Fibroblast of gingiva (primary cell): ENCODE measurements at places on chromosomes 11 and 22.

DNA sequence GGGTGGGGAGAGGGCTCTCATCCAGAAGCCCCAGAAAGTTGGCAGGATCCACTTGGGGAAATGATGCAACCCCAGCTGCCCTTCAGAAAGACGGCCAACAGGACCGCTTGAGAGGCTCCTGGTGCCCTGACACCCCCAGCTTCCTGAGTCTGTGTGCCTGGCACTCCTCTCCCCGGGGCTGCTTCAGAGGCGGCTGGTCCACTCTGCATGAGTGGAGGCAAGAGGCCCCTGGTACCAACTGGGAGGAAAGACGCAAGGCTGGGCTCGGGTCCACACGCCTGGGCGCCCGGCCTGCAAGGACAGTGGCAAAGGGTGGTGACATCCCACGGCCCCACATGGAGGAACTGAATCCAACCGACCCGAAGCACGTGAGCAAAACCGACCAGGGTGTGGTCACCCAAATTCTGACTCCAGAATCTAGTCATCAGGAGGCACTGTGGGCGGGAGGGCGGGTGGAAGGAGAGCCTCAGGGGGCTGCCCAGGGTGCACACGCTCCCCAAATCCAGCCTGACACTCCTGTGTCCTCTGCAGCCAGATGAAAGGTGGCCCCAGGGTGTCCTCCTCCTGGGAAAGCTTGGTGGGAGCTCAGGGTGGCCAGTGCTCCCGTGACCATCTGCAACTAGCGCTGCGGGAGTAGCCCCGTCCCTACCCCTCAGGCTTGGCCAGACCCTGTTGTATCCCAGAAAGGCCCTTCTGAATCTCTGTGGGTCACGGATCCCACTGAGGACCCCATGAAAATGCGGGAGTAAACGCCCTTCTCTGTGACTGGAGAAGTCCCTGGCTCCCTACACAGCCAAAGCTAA lies 3.7 kb downstream of the RNH1 start:
- peak; percentile 85 for DNase-seq

GRCh38 chr11:27397624-27398399 lies 34.8 kb upstream of the CCDC34 start:
- DNase-seq, result no peak

DNA sequence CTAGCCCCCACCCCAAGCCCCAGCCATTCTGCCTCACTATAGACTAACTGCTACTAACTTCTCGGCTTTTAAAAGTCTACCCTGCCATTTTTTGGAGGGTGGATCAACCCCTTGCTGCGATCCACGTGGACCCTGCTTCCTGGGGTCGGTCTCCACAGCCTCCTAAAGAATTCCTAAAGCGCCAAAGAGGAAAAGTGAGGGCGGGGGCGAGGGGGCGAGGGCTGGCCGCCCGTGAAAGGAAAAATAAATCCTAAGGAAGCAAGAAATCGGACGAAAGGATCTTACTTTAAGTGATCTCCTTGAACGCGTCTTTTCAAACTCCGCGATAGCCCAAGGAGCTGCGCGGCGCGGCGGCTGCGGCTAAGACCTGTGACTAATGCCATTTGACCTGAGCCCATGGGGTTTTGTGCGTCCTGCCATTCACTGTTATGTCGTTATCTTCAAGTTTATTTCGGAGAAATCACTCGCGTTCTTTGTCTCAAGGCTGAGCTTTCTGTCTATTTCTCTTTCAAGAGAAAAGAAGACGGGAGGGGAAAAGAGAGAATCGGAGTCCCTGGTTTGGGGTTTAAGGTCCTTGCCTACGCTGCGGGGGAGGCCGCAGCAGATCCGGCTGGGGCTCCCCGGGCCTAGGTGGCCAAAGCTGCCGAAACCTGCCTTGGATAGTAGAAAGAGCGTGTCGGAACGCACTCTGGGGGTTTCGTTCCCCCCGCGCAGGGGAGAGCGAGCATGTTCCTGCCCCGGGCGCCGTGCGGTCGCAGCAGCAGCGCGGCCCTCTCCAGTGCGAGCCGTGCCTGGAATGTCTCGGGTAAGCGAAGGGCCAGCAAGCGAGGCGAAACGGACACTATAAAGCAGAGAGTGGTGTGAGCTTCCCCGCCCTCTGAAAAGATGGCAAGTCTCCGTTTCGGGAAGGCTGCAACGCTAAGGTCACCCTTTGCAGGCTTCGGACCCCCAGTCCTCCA lies 2.8 kb upstream of the DBX1 start:
- peak; percentile 2 for DNase-seq

GRCh38 chr11:69509381-69509780 lies 27.9 kb downstream of the LINC01488 start:
- DNase-seq, result no peak

GRCh38 chr11:79634905-79635304 lies 194.1 kb upstream of the TENM4 start:
- no peak for DNase-seq

DNA sequence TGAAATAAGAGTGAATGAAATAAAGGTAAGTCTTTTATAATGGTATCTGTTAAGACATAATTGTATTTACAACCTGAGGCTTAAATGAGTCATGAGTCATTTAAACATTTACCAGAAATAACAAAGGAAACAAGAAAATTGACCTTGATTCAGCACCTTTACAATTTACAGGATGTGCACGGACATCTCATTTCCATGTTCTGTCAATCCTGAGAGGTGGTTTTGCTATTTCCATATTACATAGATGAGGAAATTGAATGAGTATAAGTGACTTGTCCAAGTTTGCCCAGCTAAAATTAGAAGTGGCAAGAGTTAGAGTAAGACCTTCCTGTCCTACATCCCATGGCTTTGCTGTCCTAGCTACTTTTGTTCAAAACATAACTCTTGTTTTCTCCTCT lies 89.1 kb downstream of the TRIM44 start:
- DNase-seq, result no peak

DNA sequence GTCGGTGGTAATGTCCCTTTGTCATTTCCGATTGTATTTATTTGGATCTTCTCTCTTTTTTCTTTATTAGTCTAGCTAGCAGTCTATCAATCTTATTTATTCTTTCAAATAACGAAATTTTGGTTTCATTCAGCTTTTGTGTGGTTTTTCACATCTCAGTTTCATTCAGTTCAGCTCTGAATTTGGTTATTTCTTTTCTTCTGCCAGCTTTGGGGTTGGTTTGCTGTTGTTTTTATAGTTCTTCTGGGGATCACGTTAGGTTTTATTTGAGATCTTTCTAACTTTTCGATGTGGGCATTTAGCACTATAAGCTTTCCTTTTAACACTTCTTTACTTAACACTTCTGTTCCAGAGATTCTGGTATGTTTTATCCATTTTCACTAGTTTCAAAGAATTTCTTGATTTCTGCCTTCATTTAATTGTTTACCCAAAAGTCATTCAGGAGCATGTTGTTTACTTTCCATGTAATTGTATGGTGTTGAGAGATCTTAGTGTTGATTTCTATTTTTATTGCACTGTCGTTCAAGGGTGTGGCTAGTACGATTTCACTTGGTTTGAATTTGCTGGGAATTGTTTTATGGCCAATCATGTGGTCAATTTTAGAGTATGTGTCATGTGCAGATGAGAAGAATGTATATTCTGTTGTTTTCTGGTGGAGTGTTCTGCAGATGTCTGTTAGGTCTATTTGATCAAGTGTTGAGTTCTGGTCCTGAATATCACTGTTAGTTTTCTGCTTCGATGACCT lies 7.7 kb upstream of the SCGB1D1 start:
- DNase-seq, result no peak

GRCh38 chr11:60835534-60835846 lies 6.4 kb upstream of the CCDC86 start:
- no peak for DNase-seq

DNA sequence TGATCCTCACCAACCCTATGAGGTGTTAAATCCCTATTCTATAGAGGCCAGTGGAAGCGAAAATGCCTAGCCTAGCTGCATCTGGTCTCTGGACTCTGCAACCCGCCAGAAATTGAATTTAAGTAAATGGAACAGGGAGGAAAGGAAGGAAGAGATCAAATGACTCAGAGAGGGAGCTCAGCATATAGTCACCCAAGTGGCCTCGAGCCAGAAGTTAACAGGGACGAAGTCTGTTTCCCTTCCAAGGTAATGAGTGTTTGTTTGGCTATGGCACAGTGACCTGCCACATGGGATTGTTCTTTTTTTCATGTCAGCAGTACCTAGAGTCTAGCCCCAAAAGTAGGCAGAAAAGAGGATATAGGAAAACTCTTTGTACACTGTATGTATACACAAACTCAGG lies 66.3 kb downstream of the PAK1 start:
- DNase-seq, result peak; percentile 75

GRCh38 chr22:46402505-46402904 lies 67.0 kb downstream of the TRMU start:
- no peak for DNase-seq

GRCh38 chr11:1516273-1517067 lies 29.9 kb upstream of the MOB2 start:
- DNase-seq, result peak; percentile 39

DNA sequence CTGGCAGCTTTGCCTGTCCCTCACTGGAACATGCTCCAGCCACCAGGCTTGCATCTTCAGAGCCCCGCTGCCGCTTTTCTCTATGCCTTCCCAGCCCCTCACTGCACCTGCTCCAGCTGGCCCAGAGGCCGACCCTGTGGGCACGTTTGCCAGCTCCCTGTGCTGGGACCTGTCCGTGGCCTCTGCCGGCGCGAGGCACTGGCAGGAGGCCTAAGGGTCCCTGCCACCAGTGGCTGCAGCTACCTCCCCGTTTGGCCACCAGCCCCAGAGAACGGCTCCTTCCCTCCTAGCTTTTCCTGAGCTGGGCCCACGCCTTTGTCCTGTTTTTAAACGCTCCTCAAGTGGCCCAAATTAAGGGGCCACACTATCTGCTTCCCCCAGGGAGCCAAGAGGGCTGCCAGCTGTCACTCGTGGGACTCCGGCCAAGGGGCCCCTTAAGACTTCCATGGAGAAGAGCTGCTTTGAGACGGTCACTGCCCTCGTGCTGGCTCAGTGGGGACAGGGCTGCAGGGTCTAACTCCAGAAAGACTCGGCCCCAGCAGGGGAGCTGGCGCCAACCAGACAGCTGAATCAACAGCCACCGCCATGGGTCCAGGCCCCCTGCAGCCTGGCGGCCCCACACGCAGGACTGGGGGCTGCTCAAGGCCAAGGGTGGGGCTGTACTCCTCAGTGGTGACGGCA lies 24.6 kb upstream of the WNT7B start:
- DNase-seq, result no peak

DNA sequence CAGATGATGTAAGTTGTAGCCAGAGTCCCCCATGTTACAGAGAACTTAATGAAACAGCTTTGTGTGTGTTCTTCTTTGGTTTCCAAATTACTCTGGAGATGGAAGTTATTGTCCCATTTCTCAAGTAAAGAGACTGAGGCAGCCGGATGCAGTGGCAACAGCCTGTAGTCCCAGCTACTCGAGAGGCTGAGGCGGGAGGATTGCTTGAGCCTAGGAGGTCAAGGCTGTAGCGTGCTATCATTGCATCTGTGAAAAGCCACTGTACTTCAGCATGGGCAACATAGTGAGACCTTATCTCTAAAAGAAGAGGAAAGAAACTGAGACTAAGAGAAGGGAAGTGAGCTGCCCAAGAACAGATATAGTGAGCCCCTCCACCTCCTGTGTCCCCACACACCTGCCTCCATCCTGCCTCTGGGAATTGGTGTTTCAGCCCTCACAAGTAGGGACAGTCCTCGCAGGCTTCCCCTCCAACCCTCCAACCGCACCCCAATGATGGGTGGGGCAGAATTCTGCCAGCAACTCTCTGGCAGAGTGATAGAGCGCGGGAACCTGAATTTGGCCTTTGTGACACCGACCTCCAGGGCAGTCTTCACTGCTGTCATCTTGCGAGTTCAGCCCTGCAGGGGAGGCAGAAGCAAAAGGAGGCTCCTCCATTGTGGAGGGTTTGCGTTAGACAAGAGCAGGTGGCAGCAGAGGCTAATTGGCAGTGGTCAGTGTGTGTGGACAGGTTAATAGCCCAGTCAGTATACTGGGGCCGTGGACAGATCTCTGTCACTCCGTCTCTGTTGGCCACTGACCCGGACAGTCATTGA lies 1.6 kb downstream of the PDXP start:
- DNase-seq, result no peak

DNA sequence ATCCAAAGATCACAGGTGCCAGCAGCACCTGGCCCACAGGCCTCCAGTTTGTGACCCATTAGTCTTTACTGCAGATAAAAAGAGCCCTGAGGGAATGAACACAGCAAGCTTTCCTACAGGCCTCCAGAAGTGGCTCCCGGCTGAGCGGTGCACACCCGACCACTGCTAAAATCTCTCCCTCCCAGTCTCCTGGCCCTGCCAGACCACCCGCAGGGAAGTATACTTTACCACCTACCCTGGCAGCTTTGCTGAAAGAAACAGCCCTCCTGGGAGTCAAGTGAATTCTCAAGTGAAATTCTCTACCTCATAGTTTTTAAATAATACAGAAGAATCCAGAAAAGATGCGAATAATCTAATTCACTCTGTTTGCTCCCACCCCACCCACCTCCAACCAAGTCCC lies 15.4 kb upstream of the MTNR1B start:
- no peak for DNase-seq

DNA sequence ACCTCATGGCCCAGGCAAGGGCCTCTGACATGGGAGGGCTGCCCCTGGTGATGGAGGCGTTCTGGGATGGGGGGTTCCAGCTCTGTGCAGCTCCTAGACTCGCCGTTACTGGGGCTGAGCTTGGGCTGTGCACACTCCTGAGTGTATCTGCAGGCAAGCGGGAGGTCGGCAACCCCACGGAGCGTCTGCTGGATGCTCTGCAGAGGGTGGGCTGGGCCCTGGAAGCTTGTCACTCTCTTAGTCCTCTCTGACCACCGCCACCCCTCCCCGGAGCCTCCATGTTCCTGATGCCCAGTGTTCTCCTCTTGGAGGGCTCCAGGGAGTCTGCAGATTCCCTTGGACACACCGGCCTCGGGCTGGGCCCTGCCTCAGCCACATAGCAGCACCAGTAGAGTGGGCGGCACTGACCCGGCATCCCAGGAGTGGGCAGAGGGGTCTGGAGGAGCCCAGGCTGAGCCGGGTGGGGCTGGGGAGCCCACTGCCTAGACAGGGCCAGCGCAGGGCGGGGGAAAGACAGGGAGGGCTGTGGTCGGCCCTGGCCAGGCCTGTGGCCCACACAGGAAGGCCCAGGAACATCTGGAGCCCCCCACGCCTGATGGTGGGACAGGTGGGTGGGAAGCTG lies 20.6 kb upstream of the MUC5B start:
- no peak for DNase-seq

GRCh38 chr11:123683428-123684170 lies 29.2 kb upstream of the SCN3B start:
- no peak for DNase-seq

- DNase-seq, result peak; percentile 36
These were observed 20.2 kb downstream of the BLID start for GRCh38 chr11:122095681-122096262.

DNA sequence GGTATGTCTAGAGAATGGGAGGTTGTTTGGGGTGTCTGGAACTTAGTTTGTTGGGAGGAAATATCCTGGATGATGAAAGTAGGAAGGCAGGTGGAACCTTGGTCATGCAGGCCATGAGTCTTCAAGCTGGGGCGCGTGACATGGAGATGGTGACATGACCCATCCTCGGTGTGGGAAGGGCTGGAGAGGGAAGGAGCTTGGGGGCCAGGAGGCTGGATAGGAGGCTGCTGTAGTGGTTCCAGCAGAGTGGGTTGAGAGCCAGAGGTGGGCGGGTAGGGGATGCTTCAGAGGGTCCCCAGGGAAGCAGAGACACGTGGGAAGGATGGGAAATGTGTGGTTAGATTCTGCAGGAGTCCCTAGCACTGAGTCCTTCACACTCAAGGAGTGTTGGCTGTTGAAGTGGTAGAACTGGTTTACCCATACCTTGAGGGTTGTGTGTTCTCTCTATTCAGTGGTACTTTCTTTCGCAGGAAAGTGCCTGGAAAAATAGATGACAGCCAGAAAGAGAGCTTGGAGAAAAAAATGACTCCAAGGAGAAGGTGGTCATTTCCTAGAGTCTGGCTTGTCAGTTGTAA lies 56.8 kb downstream of the LDLRAD3 start:
- no peak for DNase-seq
